Cortex of kidney (tissue), 1 donor: ENCODE measurements at places on chromosomes 6 and 20.

DNA sequence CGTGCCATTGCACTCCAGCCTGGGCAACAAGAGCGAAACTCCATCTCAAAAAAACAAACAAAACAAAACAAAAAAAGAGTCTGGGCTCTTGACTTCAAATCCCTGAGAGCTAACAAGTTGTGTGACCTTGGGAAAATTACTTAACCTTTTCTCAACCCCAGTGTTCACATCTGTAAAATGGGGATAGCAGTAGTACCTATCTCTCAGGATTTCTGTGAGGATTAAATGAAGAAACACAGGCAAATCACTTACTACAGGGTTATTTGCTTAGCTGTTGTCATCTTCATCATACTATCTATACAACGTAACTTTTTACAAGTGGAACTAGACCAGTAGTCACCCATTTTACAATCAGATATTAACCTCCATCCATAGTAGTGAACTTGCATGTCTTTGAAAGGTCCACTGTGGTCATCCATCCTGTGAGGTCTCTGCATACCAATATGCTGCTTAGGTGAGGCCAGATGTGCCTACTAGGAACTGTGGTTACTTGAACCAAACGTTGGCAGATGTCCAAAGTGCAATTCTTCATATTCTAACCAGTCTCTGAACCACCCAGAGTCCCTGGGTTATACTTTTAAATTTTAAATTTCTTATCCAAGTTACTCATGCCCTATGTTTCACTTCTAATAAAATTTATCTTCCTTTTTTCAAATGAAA is 128.9 kb upstream of the BEND3 start:
- DNase-seq, result no peak

GRCh38 chr6:70857387-70858077 is 99.3 kb downstream of the B3GAT2 start:
- no peak for DNase-seq

DNA sequence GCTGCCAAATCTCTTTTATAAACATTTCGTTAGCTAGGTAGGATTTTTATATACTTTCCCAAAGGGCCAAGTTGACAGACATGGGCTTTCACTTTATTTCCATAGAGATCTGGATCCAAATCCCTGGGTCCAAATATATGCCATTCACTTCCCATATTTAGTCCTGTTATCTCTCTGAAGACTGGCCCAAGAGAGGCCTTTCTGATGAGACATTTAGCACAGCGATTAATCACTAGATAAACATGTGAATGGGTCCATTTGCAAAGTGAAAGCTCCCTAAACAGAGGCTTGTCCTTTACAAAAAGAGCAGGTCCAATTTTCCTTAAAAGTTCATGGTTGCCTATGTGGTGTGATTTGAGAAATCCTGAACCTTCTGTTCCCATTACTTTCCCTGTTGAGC is 132.6 kb downstream of the TRMT11 start:
- no peak for DNase-seq

GRCh38 chr6:147108259-147108910 is 95.8 kb upstream of the STXBP5 start:
- no peak for DNase-seq

DNA sequence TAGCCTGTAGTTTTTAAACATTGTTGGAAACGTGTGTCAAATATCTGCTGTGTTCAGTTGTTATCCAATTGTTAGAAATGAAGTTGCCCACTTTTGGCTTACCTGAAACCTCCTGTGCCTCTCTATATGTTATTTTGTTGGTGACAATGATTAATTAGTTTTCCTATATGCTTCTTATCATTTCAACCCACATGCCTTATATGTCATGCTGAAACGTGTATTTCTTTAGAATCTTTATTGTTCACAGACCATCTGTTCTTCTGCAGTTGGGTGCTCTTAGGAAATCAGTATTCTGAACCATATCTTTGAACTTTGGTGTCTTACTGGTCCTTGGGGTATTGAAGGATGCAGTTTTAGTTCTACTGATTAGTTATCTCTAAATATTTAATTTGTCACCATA is 91.2 kb upstream of the SCGN start:
- no peak for DNase-seq

DNA sequence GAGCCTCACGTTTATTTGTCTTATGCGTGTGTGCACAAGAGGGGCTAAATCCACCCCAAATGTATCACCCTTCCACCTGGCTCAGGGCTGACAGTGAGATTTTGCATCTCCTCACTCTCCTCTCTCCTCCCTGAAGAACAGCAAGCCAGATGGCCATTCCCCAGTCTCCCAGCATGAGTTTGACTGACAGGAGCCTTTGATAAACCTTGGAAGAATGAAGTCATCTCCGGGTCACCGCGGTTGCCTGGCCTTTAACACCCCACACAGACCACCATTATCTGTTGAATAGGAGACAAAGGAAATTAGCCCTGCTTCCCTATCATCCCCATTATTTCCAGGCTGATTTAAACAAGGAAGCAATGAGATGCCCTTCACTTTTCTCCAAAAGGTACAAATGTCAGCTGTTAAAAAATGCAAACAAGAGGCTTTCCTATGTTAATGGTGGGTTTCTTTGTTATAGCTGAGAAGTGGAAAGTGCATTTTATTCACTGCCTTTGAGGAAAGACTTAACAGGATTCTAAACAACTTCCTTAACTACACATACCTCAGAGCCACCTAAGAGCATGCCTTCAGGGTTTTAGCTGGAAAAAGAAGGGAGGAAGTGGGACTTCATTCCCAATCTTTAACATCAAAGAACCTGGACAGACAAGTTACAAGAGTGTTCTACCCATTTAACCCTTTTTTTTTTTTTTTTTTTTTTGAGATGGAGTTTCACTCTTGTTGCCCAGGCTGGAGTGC is 524.8 kb upstream of the ID4 start:
- DNase-seq, result no peak

GRCh38 chr20:58950603-58951002 is 30.5 kb upstream of the NELFCD start:
- DNase-seq, result no peak

- no peak for DNase-seq
Measured at GRCh38 chr6:28203201-28203600, 21.9 kb upstream of the ZSCAN9 start.

DNA sequence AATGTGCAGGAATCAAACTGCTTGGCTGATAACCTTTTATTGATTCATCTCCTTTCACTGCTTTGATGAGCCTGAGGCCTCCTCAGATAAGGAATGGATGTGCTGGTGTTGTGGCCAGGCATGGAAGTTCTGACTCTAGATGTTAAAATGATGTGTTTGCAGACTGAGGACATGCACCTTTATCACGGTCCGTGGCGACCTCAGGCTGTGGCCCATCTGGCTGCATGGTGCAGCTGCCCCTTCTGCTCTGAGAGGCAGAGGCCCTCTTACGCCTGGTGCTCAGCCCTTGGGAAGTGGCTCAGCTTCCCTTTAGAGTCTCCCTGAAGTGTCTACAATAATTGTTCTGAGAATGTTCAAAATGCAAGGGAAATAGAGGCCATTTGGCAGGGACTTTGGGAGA is 26.2 kb downstream of the CDH4 start:
- no peak for DNase-seq

- DNase-seq, result no peak
Measured at GRCh38 chr6:53119772-53120409, 28.8 kb downstream of the GCM1 start.

- DNase-seq, result no peak
Measured at GRCh38 chr20:11027224-11027623, 353.4 kb upstream of the JAG1 start.

DNA sequence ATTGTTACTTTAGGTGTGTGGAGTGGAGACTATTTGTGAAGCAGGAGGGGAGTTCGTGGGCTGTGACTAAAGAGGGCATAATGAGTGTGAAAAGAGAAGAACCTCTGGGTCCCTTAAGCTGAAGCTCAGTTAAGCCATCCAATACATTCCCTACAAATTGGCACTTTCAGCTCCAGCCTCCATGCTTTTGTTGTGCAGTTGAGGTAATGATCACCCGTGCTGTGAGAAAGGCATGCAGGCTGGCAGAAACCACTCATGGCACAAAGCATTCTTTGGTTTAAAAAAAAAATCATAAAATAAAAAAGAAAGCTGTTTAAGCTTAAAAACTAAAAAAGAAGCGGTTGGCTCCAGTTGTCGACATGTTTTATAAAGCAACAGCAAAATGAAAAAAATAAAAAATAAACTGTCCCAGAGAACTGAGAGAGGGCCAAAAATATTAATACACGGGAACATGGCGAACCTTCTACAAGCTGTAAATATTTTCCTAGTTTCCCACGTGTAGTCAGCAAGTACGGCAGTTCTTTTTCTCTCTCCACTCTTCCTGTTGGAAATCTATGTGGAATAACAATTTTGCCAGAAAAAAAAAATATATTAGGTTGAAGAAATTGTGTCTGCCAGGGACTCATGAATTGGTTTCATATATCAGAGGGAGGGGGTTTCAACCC is 82.2 kb downstream of the ANKRD60 start:
- DNase-seq, result no peak

DNA sequence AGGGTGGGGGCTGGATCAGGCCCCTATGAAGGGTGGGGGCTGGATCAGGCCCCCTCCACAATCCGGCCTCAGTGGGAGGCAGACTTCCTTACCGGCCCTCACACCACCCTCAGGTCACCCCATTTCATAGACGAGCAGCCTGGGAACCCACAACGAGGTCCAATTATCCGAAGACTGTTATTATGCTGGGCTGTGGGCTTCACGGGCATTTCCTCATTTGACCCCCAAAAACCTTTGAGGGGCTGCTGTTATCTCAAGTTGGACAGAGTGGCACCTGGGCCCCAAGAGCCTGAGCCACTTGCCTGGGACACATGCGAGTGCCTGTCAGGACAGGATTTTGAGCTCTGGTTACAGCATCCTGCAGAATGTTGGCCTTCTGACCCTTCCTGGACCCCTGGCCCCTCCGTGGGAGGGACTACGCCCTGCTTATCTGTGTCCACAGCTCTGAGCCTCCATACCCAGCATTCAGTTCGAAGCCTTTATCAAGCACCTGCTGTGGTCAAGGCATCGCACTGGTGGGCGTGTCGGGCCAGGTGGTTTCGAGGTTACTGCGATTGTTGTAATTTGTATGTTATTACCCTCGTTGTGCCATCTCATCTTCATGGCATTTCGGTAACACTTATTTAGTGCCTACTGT is 34.5 kb upstream of the PCMTD2 start:
- no peak for DNase-seq

DNA sequence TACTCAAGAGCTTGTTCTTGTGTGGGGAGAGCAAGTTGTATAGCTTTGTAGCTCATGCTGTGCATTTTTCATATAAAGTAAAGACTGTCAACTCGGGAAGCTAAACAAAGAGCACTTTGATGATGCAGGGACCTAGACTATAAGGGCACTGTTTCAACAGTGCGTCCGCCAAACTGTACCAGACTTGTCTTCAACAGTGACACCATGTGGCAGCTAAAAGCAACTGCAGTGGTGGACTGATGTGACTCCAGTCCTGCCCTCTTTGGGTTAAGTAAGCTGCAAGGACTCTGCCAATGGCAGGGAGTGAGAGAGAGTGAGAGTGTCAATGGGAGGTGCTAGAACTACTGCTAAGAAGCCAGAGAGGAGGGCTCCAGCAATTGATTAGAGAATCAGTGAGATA is 48.1 kb upstream of the MC3R start:
- no peak for DNase-seq

- DNase-seq, result no peak
Measured at GRCh38 chr6:3653528-3654070, 97.9 kb downstream of the PXDC1 start.

DNA sequence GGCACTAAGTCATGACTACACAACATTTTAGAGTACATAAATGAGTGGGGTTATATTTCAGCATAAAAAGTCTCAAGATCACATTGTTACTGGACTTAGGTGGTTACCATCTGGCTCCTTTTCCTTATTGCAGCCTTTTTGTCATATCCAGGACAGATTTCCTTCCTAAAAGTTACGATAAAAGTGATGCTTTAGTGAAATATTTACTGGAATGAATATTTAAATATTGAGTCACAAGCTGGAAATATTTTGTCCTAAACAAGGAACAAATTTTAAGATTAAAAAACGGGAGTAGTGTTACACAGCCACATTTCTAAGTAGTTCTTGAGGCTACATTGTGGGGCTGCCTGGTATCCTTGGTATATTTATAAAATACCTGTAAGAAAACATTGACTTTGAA is 52.2 kb downstream of the CDC40 start:
- DNase-seq, result no peak

GRCh38 chr6:25038999-25039398 is 103.2 kb upstream of the RIPOR2 start:
- no peak for DNase-seq

DNA sequence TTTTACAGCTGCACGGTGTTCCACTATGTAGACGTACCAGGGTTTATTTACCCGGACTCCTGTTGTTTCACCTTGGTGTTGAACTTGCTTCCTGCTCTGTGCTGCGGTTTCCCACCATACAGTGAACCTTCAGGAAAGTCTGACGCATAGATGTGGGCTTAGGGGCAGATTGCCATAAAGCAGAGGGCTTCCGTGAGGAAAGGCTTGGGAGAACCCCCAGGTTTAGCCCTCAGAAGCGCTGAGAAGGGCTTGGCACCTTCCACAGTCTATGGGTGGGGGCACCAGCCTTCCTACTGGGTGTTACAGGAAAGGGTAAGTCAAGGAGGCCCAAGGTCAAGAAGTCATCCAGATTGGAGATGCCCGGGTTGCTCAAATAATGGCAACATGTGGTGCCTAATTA is 19.2 kb upstream of the MRPS18A start:
- no peak for DNase-seq

GRCh38 chr6:141252828-141253608 is 879.7 kb upstream of the GJE1 start:
- DNase-seq, result no peak

DNA sequence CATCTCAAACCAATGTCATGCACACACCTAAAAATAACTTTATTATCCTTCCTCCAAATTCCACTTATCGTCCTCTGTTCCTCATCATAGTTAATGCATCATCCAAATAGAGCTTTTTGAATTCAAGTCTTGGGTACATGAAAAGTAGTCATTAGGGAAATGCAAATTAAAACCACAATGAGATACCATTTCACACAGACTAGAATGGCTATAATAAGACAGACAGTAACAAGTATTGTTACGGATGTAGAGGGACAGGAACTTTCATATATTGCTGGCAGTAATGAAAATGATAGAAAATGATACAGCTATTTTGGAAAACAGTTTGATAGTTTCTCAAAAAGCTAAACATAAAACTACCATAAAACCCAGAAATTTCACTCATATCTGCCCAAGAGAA is 59.1 kb downstream of the FHL5 start:
- DNase-seq, result no peak

GRCh38 chr6:14499841-14500240 is 382.3 kb downstream of the CD83 start:
- no peak for DNase-seq

DNA sequence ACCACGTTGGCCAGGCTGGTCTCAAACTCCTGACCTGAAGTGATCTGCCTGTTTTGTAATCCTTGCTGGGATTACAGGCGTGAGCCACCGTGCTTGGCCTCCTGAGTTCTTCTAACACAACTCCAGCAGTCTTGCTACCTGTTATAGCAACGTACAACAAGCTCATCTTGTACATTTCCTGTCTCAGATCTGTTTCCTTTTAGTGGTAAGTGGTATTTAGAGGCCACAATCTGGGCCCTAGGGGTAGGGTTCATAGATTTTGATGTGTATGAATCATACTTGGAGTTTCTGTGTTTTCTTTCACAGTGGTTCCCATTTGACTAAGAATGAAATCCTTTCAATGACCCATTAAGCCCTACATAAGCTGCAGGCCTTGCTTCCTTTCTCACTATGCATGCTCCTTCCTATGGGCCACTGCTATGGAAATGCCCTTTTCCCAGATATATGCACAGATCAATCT is 27.1 kb upstream of the SYNCRIP start:
- no peak for DNase-seq

- DNase-seq, result no peak
Measured at GRCh38 chr6:41489120-41489851, 56.9 kb upstream of the FOXP4 start.

GRCh38 chr6:126905917-126906316 is 212.6 kb upstream of the RSPO3 start:
- no peak for DNase-seq
